ENCODE measurements at places on chromosomes 16 and 17.

GRCh38 chr17:45143094-45143670, 5.1 kb upstream of the HEXIM1 start:
- DNase-seq = no peak

DNA sequence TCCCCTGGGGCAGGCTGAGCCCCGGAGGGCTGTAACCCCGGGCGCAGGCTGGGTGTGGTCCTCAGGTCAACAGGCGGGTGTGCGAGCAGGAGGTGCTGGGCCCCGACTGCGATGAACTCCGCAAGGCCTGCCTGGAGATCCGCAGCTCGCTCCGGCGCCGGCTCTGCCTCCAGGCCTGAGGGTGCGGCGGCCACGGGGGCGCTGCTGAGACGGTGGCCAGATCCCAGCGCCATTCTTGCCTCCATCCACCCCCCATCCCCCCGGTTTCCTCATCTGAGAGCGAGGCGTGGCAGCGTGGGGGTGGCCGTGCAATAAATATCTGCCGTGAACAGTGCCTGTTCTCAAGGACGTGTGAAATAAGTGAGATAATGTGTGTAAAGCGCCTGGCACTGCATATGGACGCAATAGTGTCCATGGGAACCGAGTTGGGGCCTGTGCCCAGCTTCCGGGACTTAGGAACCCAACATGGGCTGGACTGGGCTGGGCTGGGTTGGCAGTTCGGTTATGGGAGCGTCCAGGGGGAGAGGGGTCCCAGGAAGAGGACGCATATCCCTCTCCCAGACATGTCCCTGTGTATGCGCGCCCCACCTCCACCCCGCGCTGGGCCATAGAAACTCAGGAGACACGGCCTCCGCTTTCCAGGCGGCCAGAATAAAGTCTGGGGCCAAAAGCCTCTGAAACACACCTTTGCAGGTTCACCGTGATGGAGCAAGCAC, 15.0 kb downstream of the ZNF213 start:
- peak; percentile 73 for DNase-seq

- DNase-seq = no peak
These were observed 25.1 kb downstream of the FA2H start for GRCh38 chr16:74749291-74750055.

DNA sequence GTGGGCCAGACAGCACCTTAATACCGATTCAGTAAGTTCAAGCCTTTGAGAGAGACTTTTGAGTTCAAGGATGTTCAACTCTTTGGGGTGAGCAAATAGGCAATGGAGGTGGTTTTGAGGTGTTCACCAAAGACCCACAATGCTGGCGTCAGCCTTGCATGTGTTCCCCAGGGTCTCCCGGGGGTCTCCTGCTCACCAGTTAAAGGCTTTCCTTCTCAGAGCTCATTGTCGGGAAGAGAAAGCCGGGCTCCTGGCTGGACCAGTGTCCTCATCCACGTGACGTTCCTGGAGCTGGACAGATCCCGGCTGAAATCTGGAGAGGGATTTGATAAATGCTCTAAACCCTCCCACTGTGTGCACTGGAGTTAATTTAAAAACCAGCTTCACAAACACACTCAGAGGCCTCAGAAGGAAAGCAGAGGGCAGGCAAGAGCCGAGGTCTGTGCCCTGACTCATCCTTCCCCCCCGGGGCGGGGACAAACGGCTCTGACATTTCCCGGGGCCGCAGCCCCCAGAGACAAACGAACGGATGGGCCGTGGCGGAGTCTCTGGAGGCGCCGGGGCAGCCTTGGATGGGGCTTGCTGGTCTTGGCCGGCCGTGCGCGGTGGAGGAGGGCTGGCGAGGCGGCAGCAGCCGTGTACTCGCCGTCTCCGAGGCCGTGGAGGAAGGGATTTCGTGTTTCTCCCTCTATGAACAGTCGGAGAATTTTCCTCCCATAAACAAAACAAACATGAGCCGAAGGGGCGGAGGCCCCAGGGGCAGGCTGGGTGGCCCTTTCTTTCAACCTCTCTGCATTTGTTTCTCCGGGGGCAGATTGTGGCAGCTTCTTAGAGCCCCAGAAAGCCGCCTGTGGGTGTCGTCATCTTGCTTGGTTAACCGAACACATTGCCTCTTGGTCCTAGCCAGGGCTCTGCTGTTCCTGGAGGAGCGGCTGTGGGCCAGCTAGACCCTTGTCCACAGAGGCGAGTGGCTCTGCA, 94.2 kb downstream of the NTN1 start:
- peak; percentile 25 for DNase-seq

GRCh38 chr16:21626659-21627277, 25.6 kb downstream of the IGSF6 start:
- DNase-seq = peak; percentile 98

DNA sequence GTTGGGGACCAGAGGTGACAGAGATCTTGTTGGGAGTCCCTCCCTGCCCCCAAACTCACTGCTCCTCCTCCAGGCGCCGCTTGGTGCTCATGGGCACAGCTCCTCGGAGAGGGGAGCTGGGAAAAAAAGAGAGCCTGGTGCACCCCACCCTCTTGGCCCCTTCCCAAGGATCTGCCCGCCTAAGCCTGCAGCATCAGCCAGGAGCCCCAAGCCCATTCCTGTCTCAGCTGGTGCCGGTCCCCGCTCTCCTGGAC, 400 bp downstream of the HCFC1R1 start:
- DNase-seq = peak; percentile 88
